ENCODE measurements at places on chromosomes 6 and 20.

DNA sequence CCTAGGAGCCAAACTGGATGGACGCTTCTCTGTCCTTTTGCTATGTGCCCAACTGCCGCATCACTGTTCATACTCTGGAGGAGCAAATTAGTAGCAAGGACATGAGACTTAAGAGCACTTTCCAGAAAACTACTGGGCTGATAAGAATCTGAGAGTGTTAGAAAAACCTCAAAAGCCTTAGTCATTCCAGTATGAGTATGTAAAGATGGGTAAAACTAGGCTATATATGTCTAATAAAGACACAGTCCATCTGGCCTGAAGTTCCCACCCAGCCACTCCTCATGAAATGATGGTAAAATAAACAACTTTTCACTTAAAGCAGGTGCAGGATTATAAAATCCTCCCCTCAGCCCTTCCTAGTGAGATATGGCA lies 30.6 kb downstream of the SHLD1 start:
- no peaks in the 10 kb centered on the region for H3K36me3 ChIP-seq
- H3K4me3 ChIP-seq: no peak overlapping the region

GRCh38 chr20:24305371-24305770 lies 164.1 kb upstream of the SYNDIG1 start:
- no peak for DNase-seq
- H3K4me3 ChIP-seq: no peak overlapping the region
- no peaks in the 10 kb centered on the region for H3K36me3 ChIP-seq
- no peak overlapping the region for H3K27ac ChIP-seq

GRCh38 chr6:116254297-116255056 lies 602 bp upstream of the TSPYL4 start:
- peak overlapping the region; percentile 94 for H3K27ac ChIP-seq
- DNase-seq: no peak
- no peaks in the 10 kb centered on the region for H3K27me3 ChIP-seq
- no peaks in the 10 kb centered on the region for H3K4me1 ChIP-seq
- peak overlapping the region; percentile 92 for H3K4me3 ChIP-seq

- H3K36me3 ChIP-seq: no peaks in the 10 kb centered on the region
- H3K4me1 ChIP-seq: no peaks in the 10 kb centered on the region
Measured at GRCh38 chr20:2751347-2751877, 49.0 kb downstream of the CPXM1 start.

DNA sequence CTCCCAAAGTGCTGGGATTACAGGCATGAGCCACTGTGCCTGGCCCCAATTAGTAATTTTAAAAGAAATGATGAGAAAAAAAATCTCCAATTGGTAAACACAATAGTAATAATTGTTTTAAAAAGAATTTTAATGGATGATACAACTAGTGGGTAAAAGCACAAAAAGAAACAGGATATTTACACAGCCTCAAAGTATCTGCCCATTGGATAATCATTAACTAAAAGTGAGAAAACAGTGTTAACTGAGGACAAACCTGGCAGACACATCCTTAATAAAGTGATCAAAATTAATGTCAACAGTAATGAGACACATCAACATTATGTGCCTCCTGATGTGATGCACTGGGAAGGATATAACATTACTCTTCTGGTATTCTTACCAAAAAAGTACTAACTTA lies 24.5 kb downstream of the DTNBP1 start:
- DNase-seq: no peak
- H3K27ac ChIP-seq: no peak overlapping the region
- H3K4me3 ChIP-seq: no peak overlapping the region
- H3K4me1 ChIP-seq: no peaks in the 10 kb centered on the region
- no peaks in the 10 kb centered on the region for H3K27me3 ChIP-seq

DNA sequence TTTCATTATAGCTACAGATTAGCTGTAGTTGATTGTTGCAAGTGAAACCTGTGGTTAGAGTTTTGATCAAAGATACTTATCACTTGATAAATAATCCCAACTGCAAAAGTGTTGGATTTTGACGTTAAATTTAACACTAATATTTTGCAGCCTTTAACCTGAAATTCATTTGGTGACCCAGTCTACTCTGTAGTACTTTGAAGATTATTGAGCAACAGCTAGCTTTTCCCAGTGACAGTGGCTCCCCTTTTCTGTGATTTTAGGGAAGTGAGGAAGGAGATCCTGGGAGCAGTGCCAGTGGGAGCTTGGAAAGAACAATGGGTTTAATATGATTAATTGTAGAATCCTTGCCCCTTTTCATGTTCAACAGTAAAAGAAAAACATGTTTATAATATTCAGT lies 76.9 kb downstream of the NCOA3 start:
- H3K27me3 ChIP-seq: no peaks in the 10 kb centered on the region
- H3K4me1 ChIP-seq: peaks cover 41% of the 10 kb centered on the region
- H3K36me3 ChIP-seq: no peaks in the 10 kb centered on the region
- no peak for DNase-seq
- H3K27ac ChIP-seq: no peak overlapping the region
- no peak overlapping the region for H3K4me3 ChIP-seq

GRCh38 chr20:63243604-63244247 lies 8.0 kb downstream of the BIRC7 start:
- H3K4me3 ChIP-seq: no peak overlapping the region
- no peaks in the 10 kb centered on the region for H3K4me1 ChIP-seq
- no peak overlapping the region for H3K27ac ChIP-seq
- no peaks in the 10 kb centered on the region for H3K36me3 ChIP-seq

DNA sequence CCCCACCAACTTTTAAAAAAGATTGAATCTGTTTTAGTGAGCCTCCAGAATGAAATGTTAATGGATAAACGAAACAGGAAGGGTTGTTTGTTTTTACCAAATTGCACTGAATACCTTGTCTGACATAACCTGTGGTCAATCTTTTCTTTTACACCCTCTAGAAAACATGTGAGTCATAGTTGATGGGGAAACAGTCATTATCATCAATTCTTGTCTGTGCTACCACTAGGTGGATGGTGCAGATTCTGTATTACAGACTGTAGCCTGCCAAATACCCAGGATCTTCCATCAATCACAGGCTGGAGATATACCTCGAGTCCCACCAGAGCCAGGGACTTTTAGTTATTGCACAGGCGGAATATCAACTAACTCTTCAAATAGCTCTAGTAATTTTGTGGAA lies 29.5 kb upstream of the PKIB start:
- H3K36me3 ChIP-seq: no peaks in the 10 kb centered on the region
- no peaks in the 10 kb centered on the region for H3K27me3 ChIP-seq
- no peak for DNase-seq
- H3K4me3 ChIP-seq: no peak overlapping the region
- H3K27ac ChIP-seq: no peak overlapping the region

- H3K4me3 ChIP-seq: no peak overlapping the region
- no peak for DNase-seq
- H3K27ac ChIP-seq: no peak overlapping the region
- no peaks in the 10 kb centered on the region for H3K36me3 ChIP-seq
- no peaks in the 10 kb centered on the region for H3K4me1 ChIP-seq
Measured at GRCh38 chr6:140979642-140980091, 1153.1 kb upstream of the GJE1 start.

GRCh38 chr20:38941726-38942389 lies 15.6 kb downstream of the FAM83D start:
- no peaks in the 10 kb centered on the region for H3K4me1 ChIP-seq
- no peaks in the 10 kb centered on the region for H3K27me3 ChIP-seq
- H3K27ac ChIP-seq: no peak overlapping the region
- no peaks in the 10 kb centered on the region for H3K36me3 ChIP-seq
